ENCODE measurements at places on chromosomes 12 and 14.

DNA sequence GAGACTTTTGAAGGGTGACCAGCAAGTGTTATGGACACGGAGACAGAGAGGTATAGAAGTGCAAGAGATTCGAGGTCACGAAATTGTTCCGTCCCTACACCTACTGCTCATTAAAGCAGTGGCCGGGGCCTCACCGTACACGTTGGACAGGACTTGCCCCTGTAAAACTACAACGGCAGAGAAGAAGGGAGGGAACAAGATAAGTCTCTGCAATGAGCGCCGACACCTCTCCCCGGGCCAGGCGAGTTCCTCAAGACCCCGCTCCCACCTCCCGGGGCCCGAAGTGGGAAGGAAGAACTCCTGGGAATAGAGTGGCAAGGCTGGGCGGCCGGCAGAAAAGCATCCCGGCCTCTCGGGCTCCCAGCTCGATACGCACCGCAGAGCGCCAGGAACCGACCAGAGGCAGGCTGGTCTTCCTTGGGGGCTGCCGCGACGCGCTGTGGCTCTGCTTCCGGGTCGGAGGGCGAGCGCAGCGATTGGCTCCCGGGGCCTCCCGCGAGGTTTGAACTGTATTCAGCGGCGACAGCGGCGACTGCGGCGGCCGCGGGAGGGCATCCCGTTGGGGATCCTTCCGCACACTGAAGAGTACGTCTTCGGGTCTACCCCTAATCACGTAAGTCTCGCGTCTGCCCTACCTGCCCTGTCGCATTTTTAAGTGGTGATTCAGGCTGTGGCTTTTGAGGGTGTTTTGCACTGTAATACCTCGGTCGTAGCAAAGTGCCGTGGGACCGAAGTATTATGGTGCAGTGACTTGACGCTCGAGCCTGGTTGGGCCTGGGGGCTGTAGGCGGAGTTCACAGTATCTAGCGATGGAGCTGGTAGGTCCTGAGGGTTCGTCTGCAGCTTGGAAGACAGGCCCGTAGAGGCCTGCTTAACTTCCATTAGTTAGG, at the start of the genes NUP37 and PARPBP:
NUP37 (minus strand) TSS at position 441 of the 890 bp plus-strand sequence. CDS start 1,596 bp downstream, outside the sequence.
PARPBP (plus strand) TSS at position 510 of the 890 bp plus-strand sequence. CDS start 3,706 bp downstream, outside the sequence.
- DNase-seq, result peak; percentile 51

DNA sequence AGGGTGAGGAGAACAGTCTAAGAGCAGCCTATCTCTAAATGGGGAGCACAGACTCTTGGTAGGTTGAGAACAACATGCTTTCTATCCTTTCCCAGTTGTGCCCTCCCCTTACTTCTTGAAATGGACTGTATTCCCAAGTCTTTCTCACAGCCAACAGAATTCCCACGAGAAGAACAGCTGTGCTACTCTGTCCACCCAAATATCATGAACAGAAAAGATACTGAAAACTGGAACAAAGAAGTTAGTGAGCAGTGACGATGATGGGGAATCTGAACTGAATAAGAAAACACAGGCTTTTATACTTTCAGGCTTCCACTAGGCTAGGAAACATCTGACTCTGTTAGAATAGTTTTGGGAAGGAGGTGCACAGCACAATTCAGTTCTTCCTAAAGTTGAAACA, 3.4 kb downstream of the NACA start:
- no peak for DNase-seq

DNA sequence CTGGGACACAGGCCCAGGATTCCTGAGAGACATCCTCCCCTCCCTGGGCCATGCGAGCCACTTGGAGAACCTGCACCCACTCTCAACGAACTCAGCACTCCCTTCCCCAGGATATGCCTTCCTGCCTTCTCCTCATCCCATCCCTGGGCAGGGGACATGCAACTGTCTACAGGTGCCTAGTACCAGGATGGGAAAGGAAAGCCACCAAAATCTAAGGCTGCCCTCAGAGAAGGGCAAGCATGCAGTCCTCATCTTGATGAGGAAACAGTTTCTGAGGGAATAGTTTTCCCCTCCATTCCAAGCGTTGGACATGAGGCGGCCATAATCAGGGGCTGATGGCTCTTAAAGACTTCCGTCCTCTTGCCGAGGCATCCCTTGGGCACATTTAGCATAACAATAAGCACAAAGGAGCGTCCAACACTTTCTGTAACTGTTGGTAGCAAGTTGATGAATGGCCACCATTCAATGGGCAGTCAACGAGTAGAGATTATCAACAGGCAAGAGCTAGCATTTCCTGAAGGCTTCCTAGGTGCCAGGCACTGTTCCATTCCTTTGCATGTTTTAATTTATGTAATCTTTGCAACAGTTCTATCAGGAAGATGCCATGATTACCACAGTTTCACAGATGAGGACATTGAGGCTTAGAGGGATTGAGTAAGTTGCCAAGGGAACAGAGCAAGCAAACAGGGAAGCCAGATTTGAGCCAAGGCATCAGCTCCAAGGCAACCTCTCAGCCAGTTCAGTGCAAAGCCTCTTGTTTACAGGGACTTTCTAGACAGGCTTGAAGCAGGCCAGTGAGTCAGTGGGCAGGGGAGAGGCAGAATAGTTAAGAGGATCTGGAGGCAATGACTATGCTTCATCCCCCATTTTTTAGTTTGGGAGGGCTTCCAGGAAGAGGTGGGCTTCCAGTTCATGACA, 105.1 kb downstream of the SINHCAF start:
- DNase-seq, result no peak

DNA sequence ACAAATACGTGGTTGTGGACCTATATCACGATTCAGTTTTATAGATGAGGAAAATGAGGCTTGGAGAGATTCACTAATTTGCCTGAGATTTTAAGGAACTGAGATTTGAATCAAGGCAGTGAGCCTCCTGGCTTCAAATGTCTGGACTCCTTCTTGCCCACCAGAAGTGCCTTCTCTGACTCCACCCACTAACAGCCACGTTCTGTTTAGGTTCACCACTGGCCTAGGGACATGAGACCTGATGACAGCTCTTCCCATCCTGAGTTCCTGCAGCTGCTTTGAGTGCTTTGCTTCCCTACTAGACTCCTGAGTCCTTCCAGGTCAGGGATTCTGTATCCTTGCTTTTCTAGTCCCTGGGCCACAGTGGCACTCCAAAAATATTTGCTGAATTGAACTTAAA, 57.1 kb downstream of the PLBD1 start:
- DNase-seq, result no peak

- no peak for DNase-seq
Observed at GRCh38 chr14:94143711-94144110, 14.3 kb upstream of the IFI27L2 start.

DNA sequence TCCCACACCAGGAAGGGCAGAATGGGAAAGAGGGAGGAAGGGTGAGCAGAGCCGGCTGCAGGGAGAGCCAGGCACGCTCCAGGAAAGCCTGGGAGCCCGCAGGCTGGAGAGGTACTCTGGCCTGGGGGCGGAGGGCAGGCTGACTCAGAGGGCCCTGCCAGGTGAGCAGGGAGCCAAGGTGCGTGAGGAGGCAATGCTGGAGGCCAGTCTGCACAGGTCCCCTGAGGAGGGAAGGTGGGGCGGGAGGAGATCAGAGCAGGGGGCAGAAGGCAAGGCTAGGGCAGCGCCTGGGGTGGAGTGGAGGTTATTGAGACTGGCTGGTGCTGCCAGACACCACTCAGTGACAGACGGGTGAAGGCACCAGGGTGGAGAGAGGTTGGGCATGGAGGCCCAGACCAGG, 385.0 kb downstream of the BCL11B start:
- DNase-seq, result no peak

DNA sequence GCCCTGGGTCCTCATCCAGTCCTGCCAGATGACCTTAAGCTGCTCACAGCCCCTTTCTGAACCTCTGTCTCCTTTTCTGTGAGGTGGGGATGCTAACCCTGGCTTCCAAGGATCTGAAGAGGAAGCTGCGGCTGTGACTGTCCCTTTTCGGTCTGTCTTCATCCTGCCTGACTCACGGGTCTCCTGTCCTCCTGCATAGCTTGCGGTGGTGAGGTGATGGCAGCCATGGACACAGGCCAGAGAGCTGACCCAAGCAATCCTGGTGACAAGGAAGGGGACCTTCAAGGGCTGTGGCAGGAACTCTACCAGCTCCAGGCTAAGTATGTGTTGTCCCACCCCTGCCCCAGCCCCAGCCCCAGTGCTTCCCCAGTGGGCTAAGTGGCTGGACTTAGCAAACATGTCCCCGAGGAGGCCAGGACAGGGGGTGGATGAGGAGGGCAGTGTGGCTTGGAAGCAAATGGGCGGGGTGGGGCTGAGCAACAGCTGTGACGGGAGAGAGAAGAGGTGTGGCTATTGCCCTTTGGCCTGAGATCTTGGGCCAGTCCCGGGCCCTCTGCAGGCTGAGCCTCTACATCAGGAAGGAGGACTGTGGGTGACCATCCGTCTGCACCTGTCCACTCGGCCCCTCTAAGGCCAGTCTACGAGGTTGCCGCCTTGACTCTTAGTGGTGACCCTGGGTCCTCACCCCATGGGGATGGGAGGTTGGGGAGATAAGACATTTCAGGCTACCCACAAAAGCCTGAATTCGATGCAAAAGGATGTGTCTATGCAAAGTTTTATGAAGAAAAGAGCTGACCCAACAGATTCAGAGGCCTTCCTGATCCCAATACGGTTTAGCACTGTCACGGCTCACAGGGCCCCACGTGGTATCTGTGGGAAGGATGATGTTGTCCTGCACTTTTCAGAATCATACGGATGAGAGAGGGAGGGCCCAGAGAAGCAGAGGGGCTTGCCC, 1.1 kb downstream of the CCDC197 start:
- DNase-seq, result no peak

GRCh38 chr14:100577986-100578431, 9.2 kb downstream of the BEGAIN start:
- no peak for DNase-seq

GRCh38 chr12:131850856-131851559, 22.8 kb downstream of the MMP17 start:
- DNase-seq, result no peak

- no peak for DNase-seq
Observed at GRCh38 chr12:32482226-32482625, 82.9 kb downstream of the FGD4 start.

GRCh38 chr12:82350161-82350560, 8.0 kb downstream of the CCDC59 start:
- DNase-seq, result no peak

- no peak for DNase-seq
Observed at GRCh38 chr14:101122237-101123141, 219.0 kb upstream of the RTL1 start.

DNA sequence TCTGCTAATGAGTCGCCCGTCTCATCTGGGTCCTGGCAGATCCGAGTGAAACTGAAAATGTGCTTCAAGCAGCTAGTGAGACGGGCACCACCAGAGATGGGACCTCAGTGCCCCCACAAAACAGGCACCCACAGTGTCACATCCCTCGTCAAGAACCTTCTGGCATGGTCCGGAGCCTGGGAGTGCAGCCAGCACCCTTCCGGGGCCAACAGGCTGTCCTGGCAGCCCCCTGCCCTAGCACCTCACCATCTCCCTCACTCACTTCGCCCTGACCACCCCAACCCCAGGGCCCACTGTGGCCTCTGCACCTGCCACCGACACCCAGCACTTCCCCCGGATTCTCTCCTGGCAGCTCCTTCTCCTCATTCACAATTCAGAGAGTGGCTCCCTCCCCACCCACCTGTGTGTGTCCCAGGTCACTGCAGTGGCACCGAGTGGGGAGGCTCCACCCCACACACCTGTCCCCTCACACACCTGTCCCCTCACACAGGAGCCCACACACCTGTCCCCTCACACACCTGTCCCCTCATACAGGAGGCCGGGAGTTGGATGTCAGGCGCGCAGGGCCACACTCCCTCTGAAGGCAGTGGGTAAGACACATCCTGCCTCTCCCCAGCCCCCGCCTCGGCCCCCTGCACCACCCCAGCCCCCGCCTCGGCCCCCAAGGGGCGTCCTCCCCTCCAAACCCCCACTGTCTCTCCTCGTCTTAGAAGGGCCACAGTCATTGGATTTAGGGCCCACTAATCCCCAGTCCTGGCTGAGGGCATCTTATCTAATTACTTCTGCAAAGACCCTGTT, 7.9 kb downstream of the GALNT9 start:
- no peak for DNase-seq

DNA sequence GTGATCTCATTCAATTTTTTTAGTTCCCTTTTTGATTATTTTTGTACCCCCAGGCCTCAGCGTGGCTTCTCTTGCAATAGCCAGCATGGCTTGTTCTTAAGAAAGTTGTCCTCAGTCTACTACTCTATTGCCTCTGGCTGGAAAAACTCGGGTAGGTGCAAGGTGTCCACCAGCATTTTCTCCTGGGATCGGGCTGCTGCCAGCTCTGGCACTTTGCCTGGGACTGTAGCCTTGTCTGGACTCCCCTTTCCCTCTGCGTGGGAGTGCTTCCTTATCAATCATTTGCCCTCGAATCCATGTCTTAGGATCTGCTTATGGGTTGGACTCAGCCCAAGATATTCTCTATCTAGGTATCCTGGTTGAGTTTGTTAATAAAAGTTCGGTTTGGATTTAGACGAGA, 773.4 kb downstream of the DIO2 start:
- no peak for DNase-seq

DNA sequence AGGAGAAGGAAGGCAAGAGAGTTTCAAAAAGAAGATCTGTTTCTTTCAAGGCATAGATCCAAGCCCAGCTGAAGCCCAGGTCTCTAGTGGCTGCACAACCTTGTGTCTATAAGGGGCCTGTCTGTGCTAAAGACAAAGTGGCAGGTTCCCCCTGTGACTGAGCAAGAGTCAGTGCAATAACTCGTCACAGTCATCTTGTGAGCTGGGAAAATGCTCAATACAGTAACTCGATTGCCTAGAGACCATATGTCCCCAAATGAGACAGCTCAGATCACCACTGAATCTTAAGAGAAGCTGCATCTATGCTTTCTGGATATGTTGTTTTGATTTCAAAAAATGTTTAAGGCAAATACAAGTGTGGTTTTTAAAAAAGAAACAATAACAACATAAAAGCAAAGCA, 24.2 kb downstream of the ST8SIA1 start:
- no peak for DNase-seq

- DNase-seq, result no peak
Observed at GRCh38 chr12:41234692-41235091, 46.6 kb downstream of the PDZRN4 start.

- DNase-seq, result no peak
Observed at GRCh38 chr14:99248761-99249171, 23.2 kb downstream of the BCL11B start.

DNA sequence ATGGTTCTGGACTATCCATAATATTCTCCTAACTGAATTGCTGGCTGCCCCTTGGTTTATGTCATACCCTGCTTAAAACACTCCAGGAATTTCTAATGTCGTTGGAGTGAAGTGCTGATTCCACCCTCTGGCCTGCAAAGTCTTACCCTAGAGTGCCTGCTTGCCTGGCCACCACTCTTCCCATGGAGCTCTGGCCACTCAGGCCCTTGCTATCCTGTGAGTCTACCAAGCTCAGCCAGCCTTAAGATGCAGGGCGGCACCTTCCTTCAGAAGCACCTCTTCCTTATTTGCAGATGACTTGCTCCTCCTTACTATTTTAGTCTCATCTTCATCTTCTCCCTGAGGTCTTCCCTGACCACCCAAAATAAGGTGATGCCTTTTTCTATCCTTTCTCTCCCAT, 35.3 kb downstream of the SLC6A15 start:
- no peak for DNase-seq
